Stimulated activated CD8-positive, alpha-beta memory T cell treated with anti-CD3 and anti-CD28 coated beads, Interleukin-7, amount 100 ng/mL, for 1 hour (primary cell): ENCODE measurements at places on chromosomes 1 and 21.

GRCh38 chr1:93447481-93448291 is at the start of gene FNBP1L:
FNBP1L (plus strand) TSS chr1:93448118; CDS start chr1:93448282, 164 bp downstream.
- DNase-seq: peak; percentile 18

DNA sequence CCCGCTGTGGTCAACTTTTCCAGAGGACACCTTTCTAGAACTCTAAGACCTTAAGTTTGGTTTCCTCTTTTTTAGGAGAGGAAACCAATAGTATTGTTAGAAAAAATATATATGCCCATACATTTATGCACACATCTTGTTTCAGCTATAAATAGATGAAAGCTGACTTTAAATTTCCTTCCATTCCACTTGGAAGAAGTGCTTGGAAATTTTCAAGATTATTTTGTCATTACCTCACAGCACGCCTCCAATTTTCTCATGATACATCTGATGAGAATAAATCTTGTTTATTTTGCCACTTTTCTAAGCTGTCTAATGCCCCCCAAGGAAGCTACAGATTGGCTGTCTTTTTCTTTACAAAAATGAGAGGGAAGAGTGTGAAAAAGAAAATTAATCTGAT is 65.8 kb downstream of the NIBAN1 start:
- no peak for DNase-seq

DNA sequence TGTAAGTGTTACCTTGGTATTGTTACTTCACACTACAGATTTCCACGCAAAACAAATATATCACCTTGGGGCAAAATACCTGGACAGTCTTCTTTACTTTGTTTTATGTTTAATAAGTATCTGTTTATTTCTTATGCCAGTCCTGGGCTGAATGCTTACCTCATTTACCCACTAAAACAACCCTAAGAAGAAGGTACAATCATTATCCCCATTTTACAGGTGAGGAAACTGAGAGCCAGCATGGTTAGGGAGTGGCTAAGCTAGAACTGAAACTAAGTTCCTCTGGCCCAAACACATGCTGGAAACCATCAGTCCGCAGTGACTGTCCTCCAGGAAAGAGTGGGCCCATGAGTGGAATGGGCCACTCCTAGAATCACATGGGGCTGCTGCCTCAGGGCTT is 13.0 kb upstream of the GUCA2B start:
- no peak for DNase-seq

DNA sequence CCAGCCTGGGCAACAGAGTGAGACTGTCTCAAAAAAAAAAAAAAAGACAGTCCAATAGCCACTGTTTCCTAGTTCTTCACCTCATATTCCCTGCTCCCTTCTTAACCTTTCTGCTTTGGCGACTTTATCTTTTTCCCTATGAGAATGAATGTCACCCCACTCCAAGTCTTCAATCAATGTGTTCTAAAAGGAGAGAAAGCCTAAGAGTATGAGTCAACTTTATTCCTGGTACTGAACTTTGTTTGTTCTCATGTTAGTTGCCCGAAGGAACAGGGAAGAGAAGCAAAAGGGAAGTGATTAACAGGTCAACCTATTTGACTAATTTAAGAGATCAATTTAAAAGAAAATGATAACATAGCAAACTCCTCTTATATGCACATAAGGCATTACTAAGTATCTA is 39.9 kb upstream of the SLC16A1 start:
- no peak for DNase-seq

- no peak for DNase-seq
Observed at GRCh38 chr1:201358596-201358995, 18.9 kb downstream of the TNNT2 start.

DNA sequence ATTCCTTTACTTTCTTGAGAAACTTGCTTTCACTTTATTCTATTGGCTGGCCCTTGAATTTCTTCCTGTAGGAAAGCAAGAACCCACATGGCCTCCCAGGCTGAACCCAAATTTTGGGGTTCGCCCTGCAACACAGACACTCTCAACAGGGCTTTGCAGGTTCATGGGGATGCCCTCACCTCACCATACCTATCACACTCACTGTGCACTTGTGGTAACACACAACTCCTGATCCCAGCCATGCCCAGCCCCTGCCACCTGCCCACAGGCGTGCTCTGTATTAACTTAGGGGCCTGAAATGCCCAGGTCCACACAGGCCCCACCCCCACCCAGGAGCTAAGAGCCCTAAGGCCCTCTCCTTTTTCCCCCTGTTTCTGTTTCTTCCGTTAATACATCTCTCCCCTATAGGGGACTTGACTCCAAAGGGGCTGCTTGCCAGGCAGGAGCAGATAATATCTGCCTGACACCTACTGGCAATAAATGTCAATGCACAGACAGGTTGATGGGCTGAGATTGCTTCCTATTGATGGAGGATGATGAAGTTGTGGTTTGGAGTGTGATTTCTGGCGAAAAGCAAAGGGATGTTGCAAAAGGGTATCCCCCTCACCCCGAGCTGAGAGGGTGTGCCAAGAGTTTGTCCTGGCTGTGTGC is 171.5 kb downstream of the AJAP1 start:
- no peak for DNase-seq

DNA sequence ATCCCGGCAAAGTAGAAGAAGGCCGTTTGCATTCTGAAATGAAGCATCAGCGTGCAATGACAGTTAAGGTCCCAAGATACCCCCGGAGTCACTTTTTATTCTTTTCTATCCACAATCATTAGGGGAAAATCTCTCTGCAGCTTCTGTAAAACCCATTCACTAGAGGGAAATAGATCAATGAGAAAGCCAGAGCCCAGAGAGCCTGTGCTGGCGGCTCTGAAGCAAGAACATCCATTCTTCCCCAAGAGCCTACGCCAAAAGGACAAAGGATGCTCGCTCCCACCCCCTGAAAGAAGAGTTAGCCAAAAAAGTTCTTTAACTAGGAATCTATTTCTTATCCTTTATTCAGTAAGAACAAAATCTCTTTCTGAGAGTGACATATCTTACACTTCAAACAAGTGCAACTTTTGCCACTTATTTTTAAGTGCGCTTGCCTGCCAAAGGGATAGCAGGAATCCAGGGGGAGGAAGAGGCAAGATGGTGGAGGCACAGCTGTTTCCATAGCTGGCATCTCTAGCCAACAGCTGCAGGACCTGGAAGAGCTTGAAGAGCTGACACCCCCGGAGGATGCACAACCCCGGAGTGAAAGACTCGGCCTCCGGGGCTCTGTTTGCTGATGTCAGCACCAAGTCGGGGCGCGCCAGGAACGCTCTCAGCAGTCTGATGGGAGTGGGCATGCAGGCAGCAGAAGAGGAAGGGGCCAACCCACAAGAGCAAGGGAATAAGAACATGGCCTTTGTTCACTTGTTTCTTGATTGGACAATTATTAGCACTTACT is 68.7 kb downstream of the KCNN3 start:
- no peak for DNase-seq

DNA sequence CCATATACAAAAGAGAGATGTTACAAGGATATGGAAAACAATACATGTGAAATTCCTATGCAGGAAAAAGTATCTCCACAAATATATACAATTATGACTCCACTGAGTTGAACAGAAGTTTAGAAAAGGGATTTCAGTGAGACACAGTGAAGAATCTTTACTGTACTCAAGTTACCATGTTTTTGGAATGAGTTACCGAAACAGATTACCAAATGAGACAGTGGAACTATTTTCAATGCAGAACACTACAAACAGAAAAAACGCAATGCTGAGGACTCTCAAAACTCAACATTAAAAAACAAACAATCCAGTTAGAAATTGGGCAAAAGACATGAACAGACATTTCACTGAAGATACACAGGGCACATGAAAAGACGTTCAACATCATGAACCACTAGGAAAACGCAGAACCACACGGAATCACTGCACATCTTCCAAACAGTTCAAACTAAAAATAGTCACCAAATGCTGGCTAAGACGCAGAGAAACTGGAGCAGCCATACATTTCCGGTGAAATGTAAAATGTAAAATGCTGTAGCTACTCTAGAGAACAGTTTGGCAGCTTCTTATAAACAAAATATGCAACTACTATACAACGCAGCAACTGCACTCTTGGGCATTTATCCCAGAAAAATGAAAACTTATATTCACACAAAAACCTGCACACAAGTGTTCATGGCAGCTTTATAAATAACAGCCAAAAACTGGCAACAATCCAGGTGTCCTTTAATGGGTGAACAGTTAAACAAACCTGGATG is 118.7 kb downstream of the UBR4 start:
- no peak for DNase-seq

DNA sequence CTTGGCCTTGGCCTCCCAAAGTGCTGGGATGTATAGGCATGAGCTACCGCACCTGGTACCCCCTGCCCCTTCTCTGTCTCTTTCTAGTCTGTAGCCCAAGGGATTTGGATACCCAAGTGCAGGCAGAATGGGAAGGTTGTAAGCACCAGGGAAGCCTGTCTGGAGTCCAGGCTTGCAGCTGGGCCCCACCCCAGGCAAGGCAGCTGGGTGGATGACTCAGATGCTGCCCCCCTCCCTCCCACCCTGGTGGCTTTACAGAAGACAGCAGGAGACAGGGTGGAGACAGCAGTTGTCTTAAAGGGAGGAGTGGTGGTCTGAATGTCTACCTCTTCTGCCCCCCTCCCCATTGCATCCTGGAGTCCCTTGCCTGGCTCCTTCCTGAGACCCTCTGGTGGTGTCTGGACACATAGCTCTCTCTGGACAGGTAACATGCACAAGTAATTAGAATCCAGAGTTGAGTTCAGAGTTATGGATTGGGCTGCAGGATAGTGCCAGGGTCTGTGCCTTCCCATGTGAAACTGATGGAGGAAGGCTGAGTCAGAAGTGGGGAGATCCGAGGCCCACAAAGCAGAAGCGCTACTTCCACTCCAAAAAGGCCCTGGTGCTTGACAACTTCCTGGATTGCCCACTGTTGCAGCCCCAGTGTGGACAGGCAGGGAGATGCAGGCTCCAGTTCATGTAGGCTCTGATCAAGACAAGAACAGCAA is 5.1 kb downstream of the LMNA start:
- no peak for DNase-seq

- no peak for DNase-seq
Observed at GRCh38 chr1:187474336-187474735, 645.6 kb downstream of the PLA2G4A start.

- no peak for DNase-seq
Observed at GRCh38 chr21:39799178-39799577, 54.2 kb downstream of the IGSF5 start.

GRCh38 chr1:52706941-52707926 is 9.1 kb upstream of the COA7 start:
- no peak for DNase-seq

DNA sequence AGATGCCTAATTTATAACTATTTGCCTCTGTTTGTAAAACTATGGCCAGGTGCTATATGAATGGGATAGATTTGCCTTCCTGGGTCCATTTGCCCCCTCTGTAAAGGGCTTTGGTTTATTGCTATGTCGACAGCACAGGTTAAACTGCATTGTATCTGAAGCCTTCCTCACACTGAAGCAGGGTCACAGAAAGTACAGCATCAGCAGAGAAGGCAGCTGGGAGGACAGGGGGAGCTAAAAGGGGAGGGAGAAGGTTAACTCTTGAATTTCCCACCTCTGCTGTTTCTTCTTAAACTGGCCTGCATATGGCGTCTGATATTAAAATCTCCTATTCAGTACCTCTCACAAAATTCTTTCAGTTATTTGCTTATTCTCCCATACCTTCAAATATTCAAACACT is 297.4 kb downstream of the TM2D1 start:
- DNase-seq: no peak

- no peak for DNase-seq
Observed at GRCh38 chr1:96962751-96963211, 241.2 kb downstream of the PTBP2 start.

DNA sequence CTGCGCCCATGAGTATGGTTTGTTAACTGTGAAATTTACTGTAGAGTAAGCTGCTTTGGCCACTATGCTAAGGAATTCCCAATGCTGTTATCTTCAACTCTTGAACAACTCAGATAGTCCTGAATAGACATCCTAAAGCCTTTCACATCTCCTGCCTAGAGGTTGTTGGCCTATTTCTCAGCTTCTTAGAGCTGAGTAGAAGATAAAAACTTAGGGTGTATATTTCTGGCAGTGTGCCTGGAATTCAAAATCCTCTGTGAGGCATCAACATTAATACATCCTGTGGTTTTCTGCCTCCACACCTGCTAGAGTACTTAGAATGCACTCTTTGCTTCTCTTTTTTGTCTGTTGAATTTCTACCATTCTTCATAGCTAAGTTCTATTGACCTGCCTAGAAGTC is 45.8 kb upstream of the RC3H1 start:
- DNase-seq: no peak

GRCh38 chr1:206727981-206728696 is 42.4 kb upstream of the IL19 start:
- no peak for DNase-seq

- no peak for DNase-seq
Observed at GRCh38 chr1:198187973-198188588, 31.3 kb downstream of the NEK7 start.

GRCh38 chr1:84348759-84349158 is 47.3 kb downstream of the SAMD13 start:
- no peak for DNase-seq

DNA sequence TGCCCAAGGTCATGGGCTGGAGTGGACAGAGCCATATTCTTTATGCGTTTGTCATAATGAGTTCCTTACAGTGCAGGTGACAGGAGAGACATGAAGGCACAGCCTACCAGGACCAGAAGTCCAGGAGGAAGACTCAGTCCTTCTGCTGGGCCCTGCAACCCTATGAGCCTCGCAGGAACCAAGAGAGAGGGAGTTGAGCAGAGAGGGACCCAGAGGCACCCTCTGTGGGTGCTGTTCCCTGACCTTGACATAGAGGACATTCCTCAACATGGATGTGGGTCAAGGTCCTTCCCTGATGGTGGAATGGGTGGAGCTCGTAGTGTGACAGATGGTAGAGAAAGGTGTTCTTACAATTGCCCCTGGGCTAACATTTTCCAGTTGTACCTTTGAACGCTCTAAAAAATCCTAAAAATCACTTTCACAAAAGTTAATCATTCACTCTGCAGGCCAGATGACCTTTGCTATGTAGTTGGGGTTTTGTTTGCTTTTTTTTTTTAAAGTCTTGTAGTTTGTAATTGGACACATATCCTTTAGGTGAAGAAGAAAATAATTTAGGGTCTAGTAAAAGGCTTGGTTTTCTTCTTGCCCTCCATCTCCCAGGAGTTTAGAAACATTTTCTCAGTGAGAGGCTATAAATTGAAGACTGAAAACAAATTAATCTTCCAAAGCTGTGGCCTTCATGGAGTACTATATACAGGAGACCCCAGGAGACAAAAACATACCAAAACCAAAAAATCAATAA is 41.9 kb downstream of the MAB21L3 start:
- DNase-seq: no peak

DNA sequence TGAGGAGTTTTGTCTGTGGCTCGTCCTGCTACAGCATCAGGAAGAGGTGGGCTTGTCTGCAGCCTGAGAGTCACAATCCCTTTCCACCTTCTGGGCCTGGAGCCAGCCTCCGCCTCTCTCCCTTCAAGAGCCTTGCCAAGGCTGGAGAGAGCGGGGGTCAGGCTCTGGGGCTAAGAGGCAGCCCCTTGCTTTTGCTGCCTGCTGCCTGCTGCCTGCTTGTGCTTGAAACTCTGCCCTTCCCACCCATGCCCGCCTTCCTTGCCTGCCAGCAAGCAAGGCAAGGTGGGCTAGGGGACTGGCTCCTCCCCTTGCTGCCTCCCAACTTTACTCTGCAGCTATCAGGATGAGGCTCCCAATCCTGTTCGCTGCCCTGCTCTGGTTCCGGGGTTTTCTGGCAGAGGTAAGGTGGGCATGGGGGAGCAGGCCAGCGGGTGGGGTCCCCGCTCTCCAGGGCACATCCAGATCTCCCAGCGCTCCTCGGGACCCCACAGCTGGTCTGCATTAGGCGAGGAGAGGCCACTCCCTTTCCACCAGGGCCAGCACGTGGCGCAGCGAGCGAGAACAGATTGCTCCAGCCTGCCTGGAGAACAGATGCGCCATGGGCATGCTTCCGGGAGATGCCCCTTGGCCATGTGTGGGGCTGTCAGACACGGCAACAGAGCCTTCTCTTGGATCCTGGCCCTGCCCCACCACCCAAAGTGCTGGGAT is 7.5 kb upstream of the PTPN7 start:
- DNase-seq: no peak
